ENCODE measurements at places on chromosomes 7 and 10. TPM values are rescaled to one million over a fixed set of nuclear protein-coding genes. Genes with fewer than 3 reads are reported as not detected.

Gene INTS15
- 31.8 TPM for total RNA-seq

Gene MRC1
- total RNA-seq, result 0.04 TPM

Gene HHEX
- total RNA-seq, result not detected

Gene LDB3
- total RNA-seq, result 0.05 TPM

Gene CACNB2
- not detected for total RNA-seq

Gene SEMA3A
- 1.4 TPM for total RNA-seq

Gene ZNF680
- total RNA-seq, result 12.5 TPM

Gene GPR85
- not detected for total RNA-seq

Gene ERVW-1
- not detected for total RNA-seq

Gene PRRT4
- total RNA-seq, result 0.39 TPM

Gene OR2A42
- total RNA-seq, result not detected

Gene SFTPA1
- not detected for total RNA-seq

Gene LHFPL3
- not detected for total RNA-seq

Gene TRIM73
- total RNA-seq, result 3.6 TPM

Gene CRYGN
- total RNA-seq, result 0.11 TPM

Gene SHTN1
- 0.37 TPM for total RNA-seq

Gene DNAH11
- 4.3 TPM for total RNA-seq

Gene CYP2C9
- not detected for total RNA-seq

Gene TAS2R3
- 0.69 TPM for total RNA-seq

Gene GIMAP4
- total RNA-seq, result 109 TPM

Gene TMEM26
- total RNA-seq, result not detected

Gene TEX47
- total RNA-seq, result not detected

Gene SCIN
- 0.25 TPM for total RNA-seq

Gene GARIN1A
- total RNA-seq, result 0.07 TPM

Gene ASCC1
- 68.9 TPM for total RNA-seq

Gene PARP12
- 25.7 TPM for total RNA-seq

Gene MAD1L1
- total RNA-seq, result 61.7 TPM

Gene RELN
- total RNA-seq, result not detected

Gene FKBP6
- total RNA-seq, result not detected

Gene TMEM236
- total RNA-seq, result 0.05 TPM

Gene ZNF804B
- not detected for total RNA-seq

Gene GIMAP2
- 30.0 TPM for total RNA-seq

Gene PRKG1
- total RNA-seq, result not detected

Gene HERC4
- 39.5 TPM for total RNA-seq

Gene ASZ1
- not detected for total RNA-seq

Gene HOXA1
- total RNA-seq, result 0.12 TPM

Gene PRSS37
- not detected for total RNA-seq

Gene ANKRD61
- 0.19 TPM for total RNA-seq

Gene SOSTDC1
- not detected for total RNA-seq

Gene LIPF
- not detected for total RNA-seq

Gene CPA1
- total RNA-seq, result not detected

Gene TMEM243
- total RNA-seq, result 44.1 TPM

Gene PGAM2
- not detected for total RNA-seq

Gene NEUROG3
- total RNA-seq, result 0.21 TPM

Gene SNCG
- total RNA-seq, result not detected

Gene SPDYE11
- total RNA-seq, result not detected

Gene GRM3
- not detected for total RNA-seq

Gene KIF11
- 59.3 TPM for total RNA-seq

Gene PRLHR
- total RNA-seq, result not detected

Gene PTN
- total RNA-seq, result not detected

Gene TMEM130
- total RNA-seq, result 0.23 TPM

Gene FAM25C
- total RNA-seq, result not detected

Gene ACTR3C
- total RNA-seq, result 4.7 TPM

Gene NRCAM
- 1.0 TPM for total RNA-seq

Gene NCOA4
- 97.4 TPM for total RNA-seq

Data from activated CD4-positive, alpha-beta T cell treated with anti-CD3 and anti-CD28 coated beads for 36 hours (primary cell).